ENCODE measurements at places on chromosomes 5 and 9.

DNA sequence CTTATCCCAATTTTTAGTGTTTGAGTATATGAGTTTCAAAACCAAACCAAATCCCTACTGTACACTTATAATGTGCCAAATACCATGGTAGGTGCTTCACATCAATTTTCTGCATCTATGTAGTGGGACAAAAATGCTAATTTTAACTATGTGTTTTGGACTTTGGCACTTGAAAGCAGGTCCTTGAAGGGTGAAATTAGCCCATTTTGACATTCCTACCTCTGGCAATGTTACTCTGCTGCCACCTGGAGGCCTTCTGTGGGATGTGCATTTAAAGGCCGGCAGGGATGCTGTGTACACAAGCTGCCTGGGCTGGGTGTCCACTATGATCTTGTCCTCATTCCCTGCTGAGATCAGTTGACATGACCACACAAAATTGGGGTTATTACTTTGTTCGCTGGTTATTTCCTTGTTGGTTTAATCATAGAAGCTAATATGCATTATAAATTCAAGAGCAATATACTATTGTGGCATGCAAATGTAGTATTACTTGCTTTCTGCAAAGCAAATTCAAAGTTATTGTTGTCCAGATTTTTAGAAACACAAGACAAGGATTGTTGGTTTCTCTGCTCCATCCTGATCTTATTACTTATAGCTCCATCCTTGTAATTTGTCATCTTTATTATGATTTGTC lies 166.8 kb downstream of the ARHGEF28 start:
- no peaks in the 10 kb centered on the region for H3K27me3 ChIP-seq
- H3K4me1 ChIP-seq = peaks cover 22% of the 10 kb centered on the region
- H3K4me3 ChIP-seq = no peak overlapping the region
- peak; percentile 79 for DNase-seq
- no peak overlapping the region for H3K27ac ChIP-seq
- no peaks in the 10 kb centered on the region for H3K36me3 ChIP-seq

GRCh38 chr5:156182174-156182967 lies 144.6 kb upstream of the SGCD start:
- no peaks in the 10 kb centered on the region for H3K36me3 ChIP-seq
- H3K27ac ChIP-seq = no peak overlapping the region
- H3K27me3 ChIP-seq = no peaks in the 10 kb centered on the region
- no peak for DNase-seq
- H3K4me3 ChIP-seq = no peak overlapping the region

- no peaks in the 10 kb centered on the region for H3K4me1 ChIP-seq
- H3K27me3 ChIP-seq = peaks cover 2% of the 10 kb centered on the region
- no peak overlapping the region for H3K4me3 ChIP-seq
- no peaks in the 10 kb centered on the region for H3K36me3 ChIP-seq
Observed at GRCh38 chr9:127216888-127217217, 47.7 kb upstream of the GARNL3 start.

DNA sequence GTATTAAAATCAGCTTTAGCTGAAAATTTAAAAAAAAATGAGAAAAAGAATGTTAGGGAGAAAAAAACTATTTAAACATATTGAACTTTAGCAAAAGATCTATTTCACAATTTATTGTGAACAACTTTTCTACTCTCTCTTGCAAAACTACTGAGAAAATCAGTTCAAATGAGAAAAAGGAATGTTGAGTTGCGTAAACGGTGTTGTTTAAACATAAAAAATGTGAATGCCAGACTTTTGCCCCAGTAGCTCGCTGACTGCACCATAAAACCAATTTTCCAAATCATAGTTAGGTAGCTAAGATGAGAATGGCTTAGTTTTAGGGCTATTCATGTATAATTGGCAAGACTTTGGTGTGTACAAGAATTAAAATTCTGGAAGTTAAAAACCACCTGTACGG lies 13.4 kb upstream of the RAD23B start:
- no peaks in the 10 kb centered on the region for H3K36me3 ChIP-seq
- no peak overlapping the region for H3K27ac ChIP-seq
- no peak overlapping the region for H3K4me3 ChIP-seq
- H3K27me3 ChIP-seq = no peaks in the 10 kb centered on the region
- H3K4me1 ChIP-seq = peaks cover 19% of the 10 kb centered on the region
- DNase-seq = no peak

DNA sequence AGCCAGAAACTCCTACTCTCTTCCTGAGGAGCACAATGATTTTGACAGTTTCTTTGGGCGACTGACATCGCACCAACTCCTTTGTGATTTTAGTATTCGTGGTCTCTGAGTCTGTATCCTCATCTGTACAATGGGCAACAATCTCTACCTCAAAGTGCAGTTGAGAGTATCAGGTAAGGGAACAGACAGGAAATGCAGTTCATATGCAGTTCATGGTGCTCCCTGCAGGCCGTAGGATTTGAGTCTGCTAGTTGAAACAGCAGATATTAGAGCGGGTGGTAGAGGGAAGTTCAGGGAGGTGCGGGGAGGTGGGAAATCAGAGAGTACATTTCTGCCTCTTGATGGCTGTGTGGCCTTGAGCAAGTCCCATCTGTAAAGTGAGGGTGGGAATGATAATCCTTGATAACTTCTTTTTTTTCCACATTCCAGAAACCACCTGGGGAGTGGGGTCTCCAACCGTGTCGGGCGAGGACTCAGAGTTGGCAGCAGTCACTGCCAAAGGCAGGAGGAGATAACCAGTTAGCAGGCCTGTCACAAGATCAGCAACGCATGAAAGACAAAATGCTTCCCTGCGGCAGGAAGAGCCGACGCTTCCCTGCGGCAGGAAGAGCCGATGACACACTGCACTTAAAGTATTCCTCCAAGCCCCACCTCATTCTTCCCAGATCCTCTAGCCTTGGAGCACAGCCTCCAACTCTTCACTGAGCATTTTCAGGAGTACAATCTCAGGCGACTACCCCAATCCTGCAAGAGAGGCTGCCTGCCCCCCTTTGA lies 6.0 kb upstream of the NEK6 start:
- no peak overlapping the region for H3K4me3 ChIP-seq
- peaks cover 16% of the 10 kb centered on the region for H3K4me1 ChIP-seq
- no peak overlapping the region for H3K27ac ChIP-seq
- H3K36me3 ChIP-seq = no peaks in the 10 kb centered on the region
- no peak for DNase-seq

- no peaks in the 10 kb centered on the region for H3K36me3 ChIP-seq
- peaks cover 40% of the 10 kb centered on the region for H3K4me1 ChIP-seq
- no peak overlapping the region for H3K4me3 ChIP-seq
- peak; percentile 45 for DNase-seq
Observed at GRCh38 chr9:128554155-128554862, 1.9 kb downstream of the SPTAN1 start.

DNA sequence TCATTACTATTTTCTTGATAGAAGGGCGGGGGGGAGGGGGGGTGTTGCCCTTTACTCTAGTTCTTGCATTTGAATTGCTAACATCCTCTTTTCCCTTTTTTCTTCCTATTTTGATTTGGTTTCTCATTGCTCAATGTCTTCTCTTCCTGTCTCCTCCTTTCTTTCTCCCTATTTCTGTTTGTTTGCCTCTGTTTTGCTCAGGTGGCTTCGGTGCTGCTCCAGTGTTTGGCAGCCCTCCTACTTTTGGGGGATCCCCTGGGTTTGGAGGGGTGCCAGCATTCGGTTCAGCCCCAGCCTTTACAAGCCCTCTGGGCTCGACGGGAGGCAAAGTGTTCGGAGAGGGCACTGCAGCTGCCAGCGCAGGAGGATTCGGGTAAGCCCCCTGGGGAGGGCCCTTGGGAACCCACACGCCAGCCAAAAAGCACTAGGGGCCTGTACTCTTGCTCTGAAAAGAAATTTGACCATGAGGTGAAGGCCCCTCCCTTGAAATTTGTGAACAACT lies 48.3 kb downstream of the FAM78A start:
- H3K4me1 ChIP-seq = peaks cover 40% of the 10 kb centered on the region
- DNase-seq = no peak

DNA sequence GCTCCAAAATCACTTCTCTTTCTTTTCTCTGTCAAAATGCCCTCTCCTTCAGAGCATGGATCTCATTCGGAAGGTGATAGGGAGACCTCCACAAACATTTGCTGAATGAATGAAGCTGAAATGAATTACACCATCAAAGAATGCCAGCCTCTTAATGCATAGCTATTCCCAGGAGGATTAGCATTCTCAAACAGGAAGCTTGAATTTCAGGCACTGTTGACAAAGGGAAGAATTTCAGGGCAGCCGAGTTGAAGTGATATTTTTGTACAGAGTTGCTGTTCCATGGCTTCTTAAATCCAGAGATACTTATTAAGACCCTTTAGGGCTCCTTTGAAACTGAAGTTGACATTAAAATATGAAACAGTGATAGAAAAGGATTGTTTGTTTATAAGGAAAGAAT lies 18.8 kb downstream of the HBEGF start:
- no peak overlapping the region for H3K4me3 ChIP-seq
- peaks cover 49% of the 10 kb centered on the region for H3K4me1 ChIP-seq
- peaks cover 10% of the 10 kb centered on the region for H3K36me3 ChIP-seq
- peaks cover 12% of the 10 kb centered on the region for H3K27me3 ChIP-seq
- no peak for DNase-seq

DNA sequence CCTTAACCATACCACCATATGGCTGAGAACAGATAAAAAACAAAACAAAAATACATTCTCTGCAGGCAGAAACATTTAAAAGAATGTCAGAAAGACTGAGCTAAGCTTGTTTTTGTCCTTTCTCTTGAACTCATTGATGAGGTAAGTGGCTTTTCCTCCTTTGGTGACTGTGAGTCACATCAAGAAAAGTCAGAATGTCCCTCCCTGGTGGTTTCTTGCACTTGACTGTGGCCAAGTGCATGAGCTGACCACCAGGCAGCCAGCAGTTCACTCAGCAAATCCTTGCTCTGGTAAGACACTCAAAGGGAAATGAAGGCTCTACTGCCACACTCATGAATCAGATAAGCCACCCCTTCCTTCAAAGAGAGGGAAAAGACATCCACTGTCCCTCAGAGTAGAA lies 970.9 kb downstream of the TAF11L14 start:
- H3K27me3 ChIP-seq = peaks cover 4% of the 10 kb centered on the region
- DNase-seq = no peak
- no peak overlapping the region for H3K27ac ChIP-seq
- no peaks in the 10 kb centered on the region for H3K4me1 ChIP-seq
